ENCODE measurements at places on chromosomes 7 and 10.

DNA sequence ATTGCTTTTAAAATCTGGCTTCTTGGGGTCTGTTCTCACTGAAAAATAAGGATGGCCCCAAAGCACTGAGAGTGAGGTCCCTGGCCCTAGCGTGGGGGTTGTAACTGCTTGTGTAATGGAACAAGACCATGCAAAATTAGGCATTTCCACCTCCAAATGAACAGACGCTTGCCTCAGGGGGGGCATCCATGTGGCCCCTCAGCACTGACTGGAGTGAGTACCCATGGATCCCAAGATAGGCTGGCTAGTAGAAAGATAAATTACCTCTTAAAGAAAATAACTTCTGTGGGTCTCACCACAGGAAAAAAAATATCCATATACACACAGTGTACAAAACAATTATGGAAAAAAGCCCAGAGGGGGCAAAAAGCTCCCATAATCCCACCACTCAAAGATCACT lies 15.2 kb upstream of the CPA1 start:
- DNase-seq = no peak

DNA sequence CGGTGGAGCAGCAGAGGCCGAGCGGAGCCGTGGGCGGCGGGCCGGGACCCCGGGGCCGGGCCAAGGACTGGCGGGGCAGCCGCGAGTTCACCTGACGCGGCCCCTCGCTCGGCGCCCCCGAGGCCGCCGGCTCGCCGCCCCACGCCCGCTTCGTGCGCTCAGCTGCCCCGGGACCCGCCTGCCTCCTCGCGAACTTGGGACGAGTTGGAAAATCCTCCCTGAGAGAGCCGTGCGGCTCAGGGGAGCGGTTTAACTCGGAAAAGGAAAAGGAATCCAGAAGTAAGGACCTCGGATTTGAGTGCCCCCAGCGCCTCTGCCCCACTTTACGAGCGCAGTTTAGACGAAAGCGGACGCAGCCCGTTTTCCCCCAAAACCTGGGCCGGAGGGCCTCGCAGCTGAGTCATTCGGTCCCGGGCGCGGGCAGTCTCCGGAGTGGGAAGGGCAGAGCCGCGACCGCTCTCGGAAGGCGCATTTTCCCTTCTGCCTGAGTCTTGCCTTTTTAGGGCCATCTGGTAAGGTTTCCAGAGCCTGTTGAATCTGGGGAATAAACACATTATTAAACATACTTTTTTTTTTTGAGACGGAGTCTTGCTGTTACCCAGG lies 744 bp downstream of the CREM start:
- peak; percentile 78 for DNase-seq

DNA sequence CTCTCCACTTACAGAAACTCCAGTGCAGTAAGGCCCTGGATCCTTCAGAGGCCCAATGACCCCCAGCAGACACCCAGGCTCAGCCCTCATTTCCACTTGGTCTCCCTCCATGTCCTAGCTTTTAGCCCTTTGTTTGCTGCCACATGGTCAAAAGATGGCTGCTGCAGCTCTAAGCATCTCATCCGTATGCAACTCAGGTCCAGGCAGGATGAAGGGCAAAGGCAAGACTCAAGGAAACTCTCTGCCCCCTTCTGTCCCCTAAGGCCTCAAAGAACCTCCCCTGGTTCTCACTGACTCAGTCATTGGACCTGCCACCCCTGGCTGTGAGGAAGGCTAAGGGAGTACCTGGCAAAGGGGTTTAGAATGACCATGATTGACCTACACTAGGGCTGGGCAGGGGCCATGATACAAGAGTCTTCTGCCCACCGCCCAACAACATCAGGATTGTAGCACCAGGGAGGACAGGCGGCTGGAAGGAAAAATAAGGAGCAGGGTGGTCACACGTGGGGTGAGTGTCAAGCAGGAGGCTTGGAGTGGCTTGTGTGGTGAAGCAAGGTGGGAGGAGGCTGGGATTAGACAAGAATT lies 303.8 kb upstream of the ZMIZ1 start:
- no peak for DNase-seq

- DNase-seq = no peak
These were observed 149.6 kb downstream of the BICC1 start for GRCh38 chr10:58662314-58662713.

- no peak for DNase-seq
These were observed 179.0 kb downstream of the DIP2C start for GRCh38 chr10:510415-510881.

DNA sequence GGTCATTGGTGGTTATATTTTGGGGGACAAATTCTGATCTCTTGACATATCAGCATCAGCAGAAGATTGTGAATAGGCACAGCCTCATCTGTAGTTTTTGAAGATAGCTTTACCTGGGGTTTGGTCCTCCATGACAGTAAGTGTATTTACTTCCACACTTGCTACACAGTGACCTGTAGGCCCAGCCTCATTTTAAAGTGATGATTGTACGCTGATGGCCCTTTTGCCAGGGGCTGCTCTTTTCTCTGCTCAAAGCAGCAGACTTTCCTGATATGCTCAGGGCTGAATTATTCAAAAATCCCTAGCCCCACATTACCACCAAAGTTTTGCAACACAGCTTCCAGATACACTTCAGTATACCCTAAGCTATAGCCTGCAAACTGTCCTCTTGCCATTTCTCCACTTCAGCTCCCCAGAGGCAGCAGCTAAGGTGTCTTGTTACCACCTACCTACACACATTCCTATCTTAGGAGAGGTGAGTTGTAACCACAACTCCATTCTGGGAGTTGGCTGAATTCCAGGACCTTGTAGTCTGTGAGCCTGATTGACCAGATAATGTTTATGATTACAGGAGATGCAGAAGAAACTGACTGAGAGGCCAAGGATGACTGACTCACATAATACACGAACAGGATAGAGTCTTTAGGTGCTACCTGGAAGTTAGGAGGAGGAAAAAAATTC lies 6.0 kb downstream of the ASB4 start:
- DNase-seq = no peak

DNA sequence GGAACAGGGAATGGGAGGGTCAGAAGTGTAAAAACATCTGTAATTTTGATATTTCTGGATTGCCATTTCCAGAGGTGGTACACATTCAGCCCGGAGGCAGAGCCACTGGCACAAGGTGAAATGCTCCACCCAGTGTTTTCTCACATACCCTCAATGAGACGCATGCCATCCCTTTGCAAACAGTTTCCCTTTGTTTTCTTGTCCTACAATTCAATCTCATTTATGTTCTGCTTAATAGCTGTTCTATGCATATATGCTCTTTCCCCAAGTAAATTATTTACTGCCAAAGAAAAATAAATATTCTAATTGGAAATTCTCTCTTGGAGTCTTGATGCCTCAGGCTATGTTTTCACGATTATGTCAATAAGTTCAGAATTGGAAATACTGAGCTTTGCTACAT lies 369.7 kb upstream of the AKR1E2 start:
- DNase-seq = no peak

GRCh38 chr10:73225518-73225917 lies 21.5 kb downstream of the DNAJC9 start:
- DNase-seq = no peak

DNA sequence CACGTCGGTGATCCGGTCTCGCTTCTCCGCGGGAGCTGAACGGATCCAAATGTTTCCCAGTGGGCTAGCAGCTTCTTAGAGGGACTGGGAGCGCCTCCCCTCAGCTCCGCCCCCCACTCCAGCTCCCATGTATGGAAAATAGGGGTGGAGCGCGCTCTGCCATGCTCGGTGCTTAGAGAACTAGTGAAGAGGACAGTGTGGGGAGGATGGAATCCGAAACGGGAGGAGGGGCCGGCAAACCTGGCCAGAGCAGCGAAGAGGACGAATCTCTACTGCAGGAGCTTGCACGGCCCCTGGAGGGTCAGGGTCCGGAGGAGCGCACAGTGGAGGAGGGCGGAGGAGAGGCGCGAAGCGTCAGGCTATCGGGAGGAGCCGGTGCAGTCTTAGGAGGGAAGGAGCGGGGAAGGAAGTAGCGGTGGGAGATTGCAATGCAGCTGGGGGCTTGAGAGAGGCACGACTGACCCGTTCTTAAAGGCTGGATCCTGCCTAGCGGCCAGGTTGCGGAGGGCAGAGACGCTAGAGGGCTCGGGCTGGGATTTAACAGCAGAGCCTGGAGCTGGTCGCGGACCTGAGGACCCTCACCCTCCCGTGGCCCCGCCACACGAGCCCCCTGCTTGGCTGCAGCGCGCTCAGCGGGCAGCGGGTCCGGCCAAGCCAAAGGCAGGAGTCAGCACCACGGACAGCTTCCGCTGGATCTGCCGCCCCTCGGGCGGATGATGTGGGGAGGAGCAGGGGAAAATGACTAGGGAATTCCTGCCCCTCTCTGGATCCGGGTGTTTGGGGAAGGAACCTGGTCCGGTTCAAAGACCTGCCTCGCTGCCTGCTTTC lies at the start of gene PRLHR:
TSS of gene PRLHR (minus strand) at position 51 of the 828 bp plus-strand sequence. CDS start 404 bp downstream, outside the sequence.
- peak; percentile 26 for DNase-seq

- no peak for DNase-seq
These were observed 8.8 kb upstream of the STEAP4 start for GRCh38 chr7:88315522-88315921.

DNA sequence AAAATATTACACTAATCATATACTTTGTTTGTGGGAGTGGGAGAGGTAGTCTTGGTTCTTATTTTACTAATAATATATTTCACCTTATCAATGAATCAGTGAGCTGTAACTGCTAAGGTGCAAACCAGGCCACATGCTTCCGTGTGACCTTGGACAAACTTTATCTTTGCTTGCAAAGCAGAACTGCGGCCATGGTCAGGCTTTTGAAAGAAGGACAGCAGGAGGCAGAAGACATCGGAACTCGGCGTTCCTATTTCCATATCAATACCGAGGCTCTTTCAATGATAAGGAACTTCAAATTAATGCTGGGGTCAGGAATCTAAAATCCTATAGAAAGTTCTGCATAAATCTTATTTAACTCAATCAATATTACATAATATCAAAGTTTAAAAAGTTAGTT lies 491.9 kb upstream of the PFKP start:
- DNase-seq = no peak

GRCh38 chr10:114131094-114131493 lies 42.9 kb downstream of the CCDC186 start:
- DNase-seq = peak; percentile 67

DNA sequence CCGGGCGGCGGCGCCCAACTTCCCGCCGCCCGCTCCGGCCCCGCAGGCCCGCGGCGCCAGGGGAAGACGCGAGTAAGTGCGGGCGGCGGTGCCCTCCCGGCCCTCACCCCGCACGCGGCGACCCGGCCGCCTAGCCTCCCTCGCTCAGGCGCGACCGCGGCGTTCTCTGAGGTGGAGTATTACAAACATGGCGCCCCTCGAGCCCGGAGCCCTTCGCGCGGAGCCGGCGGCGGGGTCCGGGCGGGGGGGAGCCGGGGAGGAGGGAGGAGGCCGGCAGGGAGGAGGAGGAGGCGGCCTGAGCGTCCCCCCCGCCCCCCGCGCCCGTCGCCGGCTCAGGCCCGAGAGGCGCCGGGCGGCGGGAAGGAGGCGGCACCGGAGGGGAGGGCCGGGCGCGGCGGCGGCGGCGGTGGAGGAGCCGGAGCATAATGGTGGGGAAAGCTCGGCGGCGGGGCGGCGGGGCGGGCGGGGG lies at the start of gene ZMYND11:
TSS of gene ZMYND11 (plus strand) at position 324 of the 469 bp plus-strand sequence. CDS start 44,558 bp downstream, outside the sequence.
- peak; percentile 61 for DNase-seq

DNA sequence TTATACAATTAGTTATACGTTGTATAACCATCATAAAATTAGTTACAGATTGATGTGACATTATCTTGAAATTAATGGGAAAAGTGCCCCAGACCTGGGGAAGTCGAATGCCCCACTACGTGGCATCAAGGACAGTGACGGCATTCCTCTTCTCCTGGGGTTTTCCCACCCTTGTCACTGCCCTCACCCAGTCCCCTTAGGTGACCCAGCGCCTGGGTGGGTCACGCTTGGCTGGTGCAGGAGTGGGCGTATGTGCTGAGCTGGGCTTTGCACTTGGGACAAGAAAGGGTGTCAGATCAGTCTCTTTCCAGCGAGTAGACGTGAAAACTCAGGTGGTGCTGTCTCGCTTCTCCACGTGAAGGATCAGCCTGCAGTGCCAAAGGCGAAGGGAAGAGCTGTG lies 7.6 kb downstream of the FOXK1 start:
- no peak for DNase-seq

GRCh38 chr10:49371967-49372366 lies 23.9 kb downstream of the DRGX start:
- peak; percentile 81 for DNase-seq

DNA sequence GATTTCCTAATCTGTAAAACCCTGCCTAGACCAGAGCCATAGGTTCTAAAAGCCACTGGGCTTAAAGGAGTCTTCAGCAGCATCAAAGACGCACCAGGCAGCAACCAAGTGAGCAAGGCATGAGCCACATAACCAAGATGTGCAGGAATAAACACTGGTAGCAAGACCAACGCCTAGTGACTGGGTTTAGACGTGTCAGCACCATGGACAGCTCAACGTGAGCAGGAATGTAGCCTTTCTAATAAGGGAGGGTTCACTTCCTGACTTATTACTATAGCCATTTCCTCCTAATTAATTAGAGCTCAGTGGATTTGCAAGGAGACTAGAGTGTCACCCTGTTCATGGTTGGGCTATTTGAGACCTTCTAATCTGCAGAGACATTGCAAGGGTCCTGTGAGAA lies 223.7 kb downstream of the LHFPL3 start:
- no peak for DNase-seq

DNA sequence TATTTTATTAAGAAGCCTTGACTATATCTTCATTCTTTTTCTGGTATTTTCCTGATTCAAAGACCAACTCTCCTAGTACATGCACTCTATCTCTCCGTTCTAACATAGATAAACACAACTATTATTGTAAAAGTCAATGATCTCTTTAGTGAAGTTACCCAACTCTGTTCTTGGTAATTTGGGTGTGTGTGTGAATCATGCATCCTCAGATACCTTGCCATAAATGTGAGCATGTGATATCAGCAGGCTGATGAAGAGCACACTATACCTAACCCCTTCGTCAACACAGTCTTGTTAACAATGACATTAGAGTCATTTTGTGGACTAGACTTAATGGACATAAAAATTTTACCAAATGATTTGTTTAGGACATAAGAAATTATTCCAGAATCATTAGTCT lies 1122.1 kb downstream of the XPNPEP1 start:
- no peak for DNase-seq

GRCh38 chr10:30832749-30833627 lies 198.7 kb downstream of the ZNF438 start:
- no peak for DNase-seq

DNA sequence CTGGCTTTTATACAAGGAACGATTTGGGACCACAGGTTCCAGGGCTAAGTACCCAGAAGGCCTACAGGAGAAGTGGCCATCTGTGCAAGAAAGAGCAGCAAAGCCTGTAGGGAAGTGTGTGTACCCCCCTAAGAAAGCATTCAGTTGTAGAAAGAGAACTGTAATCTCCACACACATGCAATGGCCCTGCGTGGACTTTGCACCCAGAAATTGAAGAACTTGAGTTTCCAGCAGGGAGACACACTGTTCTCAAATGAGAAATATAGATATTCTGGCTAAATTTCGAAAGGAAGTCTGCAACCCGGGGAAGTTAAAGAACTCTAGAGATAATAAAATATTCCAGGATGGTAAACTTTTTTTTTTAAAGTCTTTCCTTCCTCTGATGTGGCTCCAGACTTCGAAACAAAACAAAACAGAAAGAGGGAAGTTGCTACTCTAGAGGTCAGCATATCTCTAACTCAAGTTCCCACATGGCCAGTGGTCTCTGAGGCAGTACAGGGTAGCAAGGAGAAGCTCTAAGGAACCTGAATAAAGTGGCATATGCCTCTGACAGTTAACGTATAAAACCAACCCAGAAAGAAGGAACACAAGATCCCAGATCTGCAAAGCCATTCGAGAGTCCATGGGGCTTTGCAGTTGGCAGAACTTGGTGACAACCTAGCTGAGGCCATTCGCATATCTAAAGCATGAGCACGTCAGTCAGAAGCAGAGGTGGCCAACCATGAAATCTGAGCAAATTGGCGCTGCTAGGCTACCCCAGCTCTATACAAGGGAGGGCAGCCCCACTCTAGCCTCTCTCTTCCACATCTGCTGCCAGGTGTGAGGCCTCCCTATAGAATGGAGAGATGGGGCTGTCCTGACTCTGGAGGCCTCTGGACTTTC lies 56.6 kb downstream of the ELMO1 start:
- DNase-seq = peak; percentile 62
